Activated CD4-positive, alpha-beta T cell treated with anti-CD3 and anti-CD28 coated beads, Interleukin-2, amount 10 ng/mL, durations not matched to agents 7 days and 5 days (primary cell): ENCODE measurements at places on chromosomes 1 and 21.

DNA sequence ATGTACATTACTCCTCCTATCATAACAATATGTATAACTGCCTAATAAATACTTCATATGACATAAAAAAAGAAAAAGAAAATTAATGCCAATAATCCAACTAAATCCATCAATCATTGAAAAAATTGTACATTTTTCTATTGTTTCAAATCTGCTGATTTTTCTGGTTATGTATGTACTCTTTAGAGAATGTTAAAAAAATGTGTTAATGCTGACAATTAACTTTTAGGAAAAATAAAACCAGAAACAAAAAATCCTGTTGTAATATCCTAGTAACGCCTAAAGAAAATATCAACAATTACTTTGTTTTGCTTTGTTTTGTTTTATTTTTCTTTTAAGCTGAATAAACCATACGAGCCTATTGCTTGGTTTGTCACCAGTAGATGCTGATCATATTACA, 213.9 kb upstream of the USP25 start:
- DNase-seq: no peak

- DNase-seq: no peak
These were observed 89.1 kb downstream of the ITSN1 start for GRCh38 chr21:33731447-33731846.

GRCh38 chr1:43307458-43308158, 6.8 kb downstream of the TIE1 start:
- DNase-seq: no peak

GRCh38 chr1:168482106-168482505, 61.7 kb downstream of the XCL2 start:
- DNase-seq: no peak

DNA sequence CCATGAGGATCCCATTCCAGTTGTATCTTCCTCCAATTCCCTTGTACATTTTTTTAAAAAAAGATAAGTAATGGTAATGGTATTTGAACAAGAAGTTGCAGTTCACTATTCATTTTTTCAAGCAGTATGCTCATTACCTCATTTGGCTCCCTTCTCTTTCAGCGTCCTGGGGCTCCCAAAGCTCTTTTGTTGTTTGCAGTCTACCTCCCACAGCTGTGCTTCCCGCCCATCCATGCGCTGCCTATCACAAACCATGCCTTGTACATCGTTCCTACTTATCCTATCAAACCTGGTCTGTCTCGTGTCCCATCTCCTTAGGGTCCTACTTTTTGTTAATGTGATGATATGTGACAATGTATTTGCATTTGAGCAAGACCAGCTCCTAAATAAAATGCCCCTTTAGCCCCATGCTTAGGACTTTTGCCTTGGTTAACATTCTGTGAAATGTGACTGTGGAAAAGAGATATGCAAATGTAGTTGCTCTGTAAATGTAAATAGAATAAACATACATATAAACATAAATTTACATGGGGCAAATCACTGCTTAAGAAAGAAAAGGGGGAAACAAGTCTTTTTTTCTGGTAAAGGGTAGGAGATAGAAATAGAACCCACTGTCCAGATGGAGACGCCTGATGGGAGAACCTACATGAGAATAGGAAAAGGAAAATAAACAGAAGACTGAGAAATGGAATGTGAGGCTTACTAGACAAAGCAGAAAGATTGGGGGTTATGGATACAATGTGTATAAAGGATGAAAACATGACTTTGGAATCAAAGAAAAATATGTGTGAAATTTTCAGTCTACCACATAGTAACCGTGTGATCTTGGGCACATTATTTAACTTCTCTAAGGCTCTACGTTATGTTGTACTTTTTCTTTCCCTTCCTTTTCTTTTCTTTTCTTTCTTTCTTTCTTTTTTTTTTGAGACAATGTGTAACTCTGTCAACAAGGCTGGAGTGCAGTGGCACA, 59.8 kb upstream of the PLXNA2 start:
- DNase-seq: no peak

- no peak for DNase-seq
These were observed 53.6 kb upstream of the MUTYH start for GRCh38 chr1:45393718-45394302.

DNA sequence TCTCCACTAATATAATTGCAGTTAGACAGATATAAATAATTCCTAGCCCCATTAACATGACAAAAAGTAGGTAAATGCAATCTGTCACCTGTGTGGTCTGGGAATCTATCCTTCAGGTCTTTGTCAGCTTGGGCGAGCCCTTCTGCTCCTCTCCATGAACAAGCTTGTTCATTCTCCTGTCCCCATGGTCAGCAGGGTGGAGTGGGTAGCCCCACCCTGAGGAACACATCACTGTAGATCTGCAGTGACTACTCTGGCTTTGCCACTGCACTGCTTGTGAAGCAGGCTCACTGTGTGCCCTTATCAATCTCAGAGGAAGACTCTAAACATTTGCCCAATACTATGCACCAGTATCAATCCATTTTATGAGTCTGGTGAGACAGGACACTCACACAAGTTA, 279.0 kb downstream of the MATN1 start:
- DNase-seq: no peak
